ENCODE measurements at places on chromosomes 5 and 9. TPM values are rescaled to one million over a fixed set of nuclear protein-coding genes. Genes with fewer than 3 reads are reported as not detected.

Gene MEGF9
- total RNA-seq: 14.9 TPM

Gene TMOD1
- 2.6 TPM for total RNA-seq

Gene PHF24
- total RNA-seq: not detected

Gene FRRS1L
- total RNA-seq: not detected

Gene TRIM7
- total RNA-seq: 3.3 TPM

DNA sequence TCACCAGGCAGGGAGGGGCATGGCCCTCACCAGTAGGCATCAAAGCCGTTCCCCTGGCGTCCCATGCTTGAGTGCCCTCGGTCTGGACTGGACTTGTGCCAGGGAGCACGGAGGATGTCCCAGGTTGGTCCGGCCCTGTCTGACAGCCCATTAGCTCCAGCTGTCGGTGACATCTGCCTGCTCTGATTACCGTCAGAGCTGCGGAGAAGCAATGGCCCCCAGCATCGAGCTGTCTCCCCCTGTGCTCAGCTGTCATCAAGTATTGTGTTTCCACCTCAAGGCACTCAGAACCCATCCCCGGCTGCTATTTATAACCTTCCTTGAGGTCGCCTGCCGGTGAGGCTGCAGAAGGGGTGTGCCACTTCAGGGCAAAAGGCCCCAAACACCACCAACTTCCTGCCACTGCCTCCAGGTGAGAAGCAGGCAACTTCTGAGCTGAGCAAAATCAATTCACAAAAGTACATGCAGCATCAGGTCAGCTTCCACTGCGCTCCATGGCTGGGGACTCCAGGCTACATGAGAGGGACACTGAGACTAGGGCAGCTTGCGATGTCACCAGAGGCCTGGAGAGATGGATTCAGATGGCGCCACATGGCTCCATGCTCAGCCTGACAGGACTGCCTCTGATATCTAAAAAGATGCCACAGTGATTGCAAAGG, 142.7 kb downstream of the C5orf15 start:
- no peak overlapping the region for H3K4me3 ChIP-seq
- no peaks in the 10 kb centered on the region for H3K36me3 ChIP-seq
- H3K4me1 ChIP-seq: peaks cover 26% of the 10 kb centered on the region
- H3K27me3 ChIP-seq: no peaks in the 10 kb centered on the region
- DNase-seq: peak; percentile 11

GRCh38 chr9:83445703-83446265, 92.4 kb downstream of the FRMD3 start:
- DNase-seq: no peak

DNA sequence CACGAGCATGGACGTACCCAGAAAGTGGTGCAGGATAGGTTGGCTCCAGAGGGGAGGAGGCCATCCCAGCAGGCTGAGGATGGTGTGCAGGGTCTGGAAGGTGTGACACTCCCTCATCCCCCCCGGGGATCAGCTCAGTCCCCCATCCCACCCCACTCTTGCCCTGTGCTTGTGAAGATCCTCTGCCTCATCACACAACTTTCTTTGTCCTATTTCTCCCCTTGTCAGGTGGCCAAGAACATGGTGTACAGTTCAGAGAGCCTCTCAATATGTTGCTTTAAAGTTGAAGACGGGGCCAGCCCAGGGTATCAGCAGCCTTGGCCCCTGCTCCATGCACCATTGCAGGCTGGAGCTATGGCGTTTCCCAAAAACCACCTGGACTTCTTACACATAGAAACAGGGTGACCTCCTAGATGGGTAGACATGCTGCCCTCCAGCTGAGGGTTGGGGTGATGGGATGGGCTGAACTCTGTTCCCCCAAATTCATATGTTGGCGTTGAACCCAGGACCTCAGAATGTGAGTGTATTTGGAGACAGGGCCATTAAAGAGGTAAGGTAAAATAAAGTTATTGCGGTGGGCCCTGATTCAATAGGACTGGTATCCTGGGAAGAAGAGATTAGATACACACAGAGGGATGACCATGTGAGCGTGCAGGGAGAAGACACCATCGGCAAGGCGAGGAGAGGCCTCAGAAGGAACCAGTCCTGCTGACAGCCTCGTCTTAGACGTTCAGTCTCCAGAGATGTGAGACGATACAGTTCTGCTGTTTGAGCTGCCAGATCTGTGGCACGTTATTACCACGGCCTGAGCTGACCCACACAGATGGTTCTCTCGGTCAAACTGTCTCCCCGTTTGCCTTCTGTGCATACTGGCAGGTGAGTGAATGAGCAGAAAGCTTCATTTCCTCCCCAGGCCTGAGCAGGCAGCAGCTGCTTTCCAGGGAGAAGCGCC, 272.5 kb downstream of the GADD45G start:
- no peak overlapping the region for H3K4me3 ChIP-seq
- no peak overlapping the region for H3K27ac ChIP-seq
- H3K4me1 ChIP-seq: no peaks in the 10 kb centered on the region
- H3K27me3 ChIP-seq: no peaks in the 10 kb centered on the region
- DNase-seq: no peak

GRCh38 chr9:128160603-128160987, 530 bp downstream of the BBLN start:
- DNase-seq: peak; percentile 46
- peaks cover 10% of the 10 kb centered on the region for H3K36me3 ChIP-seq
- H3K27me3 ChIP-seq: no peaks in the 10 kb centered on the region
- H3K4me1 ChIP-seq: peaks cover 16% of the 10 kb centered on the region
- H3K4me3 ChIP-seq: peak overlapping the region; percentile 89

DNA sequence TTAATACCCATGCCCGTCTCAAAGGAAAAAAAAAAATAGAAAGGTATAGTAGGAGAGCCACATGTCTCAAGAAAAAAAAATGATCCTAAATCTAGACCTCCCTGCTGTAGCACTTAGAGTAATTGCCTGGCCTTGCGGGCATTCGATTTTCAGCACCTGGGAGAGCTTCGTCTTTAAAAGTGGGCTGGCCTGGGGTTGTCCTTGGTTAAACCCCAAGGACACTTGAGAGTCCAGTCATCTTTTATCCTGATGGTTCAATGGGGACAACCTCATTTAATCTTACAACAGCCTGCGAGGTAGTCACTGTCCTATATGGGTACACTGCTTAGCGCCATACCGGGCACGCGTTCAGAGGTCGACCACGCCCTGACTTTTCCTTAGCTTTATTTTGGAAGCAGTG, 60.1 kb downstream of the MAT2B start:
- H3K4me3 ChIP-seq: no peak overlapping the region
- peaks cover 28% of the 10 kb centered on the region for H3K27me3 ChIP-seq
- no peaks in the 10 kb centered on the region for H3K36me3 ChIP-seq

GRCh38 chr5:10301842-10302610, 5.7 kb downstream of the CMBL start:
- H3K36me3 ChIP-seq: no peaks in the 10 kb centered on the region
- H3K27ac ChIP-seq: no peak overlapping the region
- no peaks in the 10 kb centered on the region for H3K4me1 ChIP-seq
- no peak overlapping the region for H3K4me3 ChIP-seq
- no peak for DNase-seq

GRCh38 chr9:106801816-106802215, 61.1 kb upstream of the ZNF462 start:
- DNase-seq: no peak
- no peaks in the 10 kb centered on the region for H3K27me3 ChIP-seq
- H3K36me3 ChIP-seq: no peaks in the 10 kb centered on the region
- H3K4me1 ChIP-seq: no peaks in the 10 kb centered on the region

DNA sequence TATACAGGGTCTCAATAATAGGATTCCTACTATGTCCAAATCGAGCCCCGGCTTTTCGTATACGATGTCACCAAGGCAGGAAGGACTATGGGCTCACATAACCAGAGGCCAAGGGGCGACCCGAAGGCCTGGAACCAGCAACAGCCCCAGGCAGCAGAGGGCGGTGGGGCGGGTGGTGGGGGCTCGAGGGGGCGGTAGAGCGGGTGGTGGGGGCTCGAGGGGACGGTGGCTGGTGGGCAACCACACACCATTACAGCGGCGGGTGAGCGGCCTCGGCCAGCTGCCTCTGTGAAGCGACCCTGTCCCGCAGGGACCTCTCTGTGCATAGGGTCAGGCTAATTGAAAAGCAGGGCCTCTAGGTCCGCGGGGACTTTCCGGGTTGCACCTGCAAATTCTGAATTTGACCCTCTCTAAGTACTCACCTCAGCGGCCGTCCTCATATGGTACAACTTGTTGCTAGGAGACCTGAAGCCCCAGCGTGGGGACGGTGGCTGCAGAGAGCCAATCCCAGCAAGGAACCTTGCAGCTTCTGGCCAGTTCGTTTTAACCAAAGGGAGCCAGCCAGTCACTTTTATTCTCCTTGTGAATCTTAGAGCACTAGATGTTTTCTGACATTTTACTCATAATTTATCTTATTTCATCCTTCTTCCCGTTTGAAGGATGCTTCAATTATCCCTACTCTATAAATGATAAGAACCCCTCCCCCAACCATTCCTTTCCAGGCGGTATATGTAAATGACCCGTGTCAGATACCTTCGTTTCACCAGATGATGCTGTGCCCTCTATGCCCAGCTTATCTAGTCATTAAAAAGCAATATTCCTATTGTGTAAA, at the start of gene NME5:
NME5 (minus strand) TSS at position 480 of the 832 bp plus-strand sequence. CDS start 648 bp downstream, outside the sequence.
- no peak for DNase-seq
- no peaks in the 10 kb centered on the region for H3K36me3 ChIP-seq
- H3K27me3 ChIP-seq: no peaks in the 10 kb centered on the region
- H3K4me1 ChIP-seq: no peaks in the 10 kb centered on the region
- H3K27ac ChIP-seq: no peak within 1 kb of the TSS
- H3K4me3 ChIP-seq: no peak within 1 kb of the TSS

DNA sequence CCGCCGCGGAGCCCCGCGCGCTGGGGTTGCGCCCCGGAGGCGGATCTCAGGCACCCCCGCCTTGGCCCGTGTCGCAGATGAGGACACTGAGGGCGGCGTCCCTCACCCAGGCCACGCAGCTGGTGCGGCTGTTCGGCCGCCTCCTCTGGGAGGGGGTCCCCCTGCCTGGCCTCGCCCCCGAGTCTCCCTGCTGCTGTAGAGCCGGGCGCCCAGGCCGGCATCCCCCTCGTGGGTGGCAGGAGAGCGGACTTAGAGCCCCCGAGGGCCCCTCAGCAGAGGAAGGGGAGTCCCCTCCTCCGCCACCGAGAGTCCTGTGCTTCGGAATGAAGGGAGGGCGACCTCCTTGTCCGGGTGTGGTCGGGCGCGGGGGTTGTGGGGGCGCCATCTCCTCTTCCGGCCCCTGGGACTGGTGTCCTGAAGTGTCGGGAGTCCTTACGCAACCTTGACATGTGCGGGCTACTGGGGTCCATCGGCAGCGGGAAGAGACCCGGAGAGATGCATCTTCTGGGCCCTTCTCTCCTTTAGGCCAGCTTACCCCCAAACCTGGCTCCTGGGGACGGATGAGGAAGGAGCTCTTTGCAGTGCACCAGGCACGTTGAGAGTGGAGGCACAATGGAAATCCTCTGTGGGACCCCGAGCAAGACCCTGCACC, 11.7 kb upstream of the EXOSC2 start:
- H3K27ac ChIP-seq: peak overlapping the region; percentile 28
- peak overlapping the region; percentile 81 for H3K4me3 ChIP-seq
- H3K27me3 ChIP-seq: no peaks in the 10 kb centered on the region
- no peak for DNase-seq

DNA sequence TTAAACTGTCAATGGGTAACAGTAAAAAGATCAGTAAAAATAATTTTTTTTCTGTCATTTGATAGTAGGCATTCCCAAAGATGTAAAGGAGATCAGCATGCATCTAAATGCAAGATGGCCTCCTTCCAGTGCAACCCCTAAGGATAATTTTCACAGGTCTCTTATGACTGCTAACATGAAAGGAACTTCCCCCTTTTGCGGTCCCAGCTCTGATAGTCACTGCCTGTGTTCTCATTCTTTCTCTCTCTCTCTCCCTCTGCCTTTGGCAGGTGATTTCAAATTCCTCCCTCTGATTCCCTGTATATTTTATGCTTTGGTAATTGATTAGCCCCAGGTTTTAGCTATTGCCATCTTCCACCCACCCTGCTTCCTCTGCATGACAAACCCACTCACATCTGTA, 8.9 kb downstream of the SPINK14 start:
- H3K36me3 ChIP-seq: no peaks in the 10 kb centered on the region
- no peak for DNase-seq
- H3K4me1 ChIP-seq: no peaks in the 10 kb centered on the region
- H3K4me3 ChIP-seq: no peak overlapping the region
- no peak overlapping the region for H3K27ac ChIP-seq

DNA sequence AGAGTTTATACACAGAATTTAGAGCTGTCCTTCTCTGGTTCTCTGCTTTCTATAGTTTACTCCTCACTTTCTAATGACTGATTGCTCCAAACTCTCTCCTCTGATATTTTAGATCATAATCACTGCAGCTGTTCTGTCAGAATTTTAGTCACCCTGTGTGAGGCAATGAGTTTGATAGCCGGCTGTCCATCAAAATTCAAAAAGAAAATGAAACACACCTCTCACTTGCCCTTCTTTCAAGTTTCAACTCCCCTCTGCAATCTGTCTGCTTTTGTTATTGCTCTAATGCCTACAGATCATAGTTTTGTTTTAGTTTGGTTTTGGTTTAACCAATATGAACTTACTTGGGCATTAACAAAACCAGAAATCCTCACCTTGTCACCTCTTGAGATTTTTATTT, 23.3 kb upstream of the ABLIM3 start:
- no peak for DNase-seq
- H3K27ac ChIP-seq: no peak overlapping the region
- no peaks in the 10 kb centered on the region for H3K27me3 ChIP-seq
- H3K36me3 ChIP-seq: no peaks in the 10 kb centered on the region

- no peaks in the 10 kb centered on the region for H3K27me3 ChIP-seq
- peaks cover 10% of the 10 kb centered on the region for H3K4me1 ChIP-seq
- no peak for DNase-seq
- no peak overlapping the region for H3K27ac ChIP-seq
- no peaks in the 10 kb centered on the region for H3K36me3 ChIP-seq
- peak overlapping the region; percentile 35 for H3K4me3 ChIP-seq
Observed at GRCh38 chr5:126869005-126869451, 92.1 kb downstream of the LMNB1 start.

DNA sequence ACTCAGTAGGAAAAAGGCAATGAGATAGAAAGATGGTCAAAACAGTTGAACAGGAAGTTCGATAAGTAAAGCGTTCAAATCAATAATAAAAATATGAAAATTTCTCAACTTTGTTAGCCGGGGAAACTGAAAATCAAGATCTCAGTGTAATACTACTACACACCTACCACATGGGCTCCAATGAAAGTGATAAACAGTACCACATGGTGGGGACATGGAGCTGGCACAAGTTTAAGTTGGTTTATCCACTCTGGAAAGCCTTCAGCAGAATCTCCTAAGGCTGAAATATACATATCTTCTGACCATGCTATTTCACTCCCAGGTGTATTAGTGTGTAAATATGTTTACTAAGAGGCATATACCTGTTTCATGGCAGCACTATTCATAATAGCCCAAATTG, 126.8 kb downstream of the NXNL2 start:
- no peaks in the 10 kb centered on the region for H3K27me3 ChIP-seq
- H3K4me3 ChIP-seq: no peak overlapping the region
- H3K27ac ChIP-seq: no peak overlapping the region
- H3K36me3 ChIP-seq: no peaks in the 10 kb centered on the region
- H3K4me1 ChIP-seq: no peaks in the 10 kb centered on the region

DNA sequence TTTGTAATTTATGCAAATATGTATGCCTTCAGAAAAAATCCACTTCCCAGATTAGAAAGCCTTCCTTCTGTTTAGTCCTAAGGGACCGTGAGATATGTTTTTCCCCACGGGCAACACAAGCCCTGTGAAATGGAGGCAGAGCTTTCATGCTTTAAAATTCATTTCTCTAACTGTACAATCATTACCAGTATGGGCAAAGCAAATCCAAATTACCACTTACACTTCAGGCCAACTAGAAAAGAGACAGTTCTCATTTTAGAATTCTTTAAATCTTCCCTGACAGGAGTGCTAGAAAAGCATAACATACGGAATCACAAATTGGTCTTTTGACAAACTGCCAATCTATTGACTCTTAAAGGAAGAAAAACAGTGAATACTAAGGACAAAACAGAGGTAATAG, 20.5 kb upstream of the TNPO1 start:
- no peaks in the 10 kb centered on the region for H3K27me3 ChIP-seq
- H3K27ac ChIP-seq: no peak overlapping the region
- no peak overlapping the region for H3K4me3 ChIP-seq
- no peaks in the 10 kb centered on the region for H3K36me3 ChIP-seq
- H3K4me1 ChIP-seq: no peaks in the 10 kb centered on the region
